ENCODE measurements at places on chromosomes 13 and 19.

- no peak for DNase-seq
Measured at GRCh38 chr13:32910530-32910929, 105.7 kb upstream of the KL start.

DNA sequence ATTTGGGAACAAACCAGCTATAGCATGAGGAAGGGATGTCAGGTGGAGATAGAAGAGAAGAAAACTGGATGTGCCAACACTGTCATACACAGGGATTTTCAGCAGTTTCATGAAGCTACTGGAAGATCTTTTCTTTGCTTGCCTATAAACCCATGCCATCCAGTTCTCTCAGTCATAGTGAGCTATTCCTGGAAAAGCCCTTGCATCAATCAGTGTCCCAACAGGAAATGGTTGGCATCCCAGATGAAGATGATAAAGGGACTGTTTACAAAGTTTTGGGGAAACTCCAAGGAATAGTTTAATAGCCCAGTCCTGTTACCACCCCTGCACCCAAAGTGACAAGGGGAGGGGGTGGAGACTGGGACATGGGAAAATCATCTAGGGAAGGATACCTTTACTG lies 58.5 kb upstream of the ARGLU1 start:
- no peak for DNase-seq

GRCh38 chr19:1354970-1355567 lies 28.6 kb upstream of the NDUFS7 start:
- no peak for DNase-seq

GRCh38 chr13:77737583-77738200 lies 40.2 kb downstream of the SLAIN1 start:
- no peak for DNase-seq

GRCh38 chr19:4120559-4121272 lies 3.2 kb downstream of the MAP2K2 start:
- DNase-seq, result no peak

- DNase-seq, result no peak
Measured at GRCh38 chr19:32870981-32871451, 1.4 kb upstream of the SLC7A9 start.

- peak; percentile 84 for DNase-seq
Measured at GRCh38 chr19:46265217-46265828, 31.5 kb upstream of the HIF3A start.

- no peak for DNase-seq
Measured at GRCh38 chr13:75872980-75873379, 236.8 kb downstream of the LMO7 start.

DNA sequence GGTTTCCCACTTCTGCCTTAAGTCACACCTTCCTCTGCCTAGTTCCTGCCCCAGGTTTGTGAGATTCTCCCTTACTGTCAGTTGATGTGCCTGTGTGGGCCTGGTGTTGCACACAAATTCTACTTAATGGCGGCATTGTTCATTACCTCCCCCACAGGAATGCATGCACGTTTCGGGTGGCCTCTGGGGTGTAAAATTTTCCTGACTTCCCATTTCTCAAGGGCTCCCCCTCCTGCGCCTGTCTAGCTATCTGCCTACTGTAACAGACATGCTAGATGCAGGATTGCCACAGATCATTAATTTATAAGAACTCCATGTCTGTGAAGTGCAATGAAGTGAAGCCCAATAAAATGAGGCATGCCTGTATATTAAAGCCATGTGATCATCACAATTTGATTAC lies 1466.3 kb downstream of the PCDH9 start:
- no peak for DNase-seq

DNA sequence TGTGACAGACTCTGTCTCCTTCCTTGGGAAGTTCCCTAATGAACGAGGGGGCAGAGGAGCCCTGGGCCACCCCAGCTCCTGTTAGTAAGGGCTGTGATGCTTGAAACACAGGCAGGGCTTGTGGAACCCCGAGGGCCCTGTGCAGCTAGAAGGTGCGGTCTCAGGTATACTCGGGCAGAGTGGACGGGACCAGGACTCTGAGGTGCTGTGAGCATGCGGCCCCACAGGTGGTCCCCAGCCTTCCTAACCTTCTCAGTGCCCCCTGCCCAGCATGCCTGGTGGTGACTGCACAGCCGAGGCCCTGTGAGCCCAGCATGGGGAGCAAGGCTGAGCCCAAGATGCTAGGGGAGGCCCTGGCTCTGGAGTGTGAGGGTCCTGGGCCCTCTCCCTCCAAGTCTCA lies 4.0 kb upstream of the SIGLEC8 start:
- DNase-seq, result no peak

DNA sequence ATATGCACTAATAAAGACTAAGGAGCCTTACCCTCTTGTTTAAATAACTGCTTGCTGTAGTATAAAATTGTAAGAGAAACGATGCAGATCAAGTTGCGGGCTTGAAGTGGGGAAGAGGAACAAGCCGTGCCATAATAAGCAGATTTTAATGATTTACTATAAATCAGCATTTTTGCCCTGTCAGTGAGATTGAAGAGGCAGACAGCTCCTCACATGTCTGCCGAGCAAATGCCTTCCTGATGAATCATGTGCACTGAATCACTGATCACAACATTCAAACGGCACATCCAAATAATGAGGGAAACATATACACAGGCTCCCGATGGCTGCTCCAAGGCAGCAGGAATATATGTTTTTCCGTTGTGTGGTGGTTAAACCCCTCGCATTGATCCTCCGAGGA lies 282.9 kb downstream of the TSHZ3 start:
- DNase-seq, result no peak

GRCh38 chr13:21365574-21365973 lies 93.5 kb downstream of the ZDHHC20 start:
- DNase-seq, result no peak

DNA sequence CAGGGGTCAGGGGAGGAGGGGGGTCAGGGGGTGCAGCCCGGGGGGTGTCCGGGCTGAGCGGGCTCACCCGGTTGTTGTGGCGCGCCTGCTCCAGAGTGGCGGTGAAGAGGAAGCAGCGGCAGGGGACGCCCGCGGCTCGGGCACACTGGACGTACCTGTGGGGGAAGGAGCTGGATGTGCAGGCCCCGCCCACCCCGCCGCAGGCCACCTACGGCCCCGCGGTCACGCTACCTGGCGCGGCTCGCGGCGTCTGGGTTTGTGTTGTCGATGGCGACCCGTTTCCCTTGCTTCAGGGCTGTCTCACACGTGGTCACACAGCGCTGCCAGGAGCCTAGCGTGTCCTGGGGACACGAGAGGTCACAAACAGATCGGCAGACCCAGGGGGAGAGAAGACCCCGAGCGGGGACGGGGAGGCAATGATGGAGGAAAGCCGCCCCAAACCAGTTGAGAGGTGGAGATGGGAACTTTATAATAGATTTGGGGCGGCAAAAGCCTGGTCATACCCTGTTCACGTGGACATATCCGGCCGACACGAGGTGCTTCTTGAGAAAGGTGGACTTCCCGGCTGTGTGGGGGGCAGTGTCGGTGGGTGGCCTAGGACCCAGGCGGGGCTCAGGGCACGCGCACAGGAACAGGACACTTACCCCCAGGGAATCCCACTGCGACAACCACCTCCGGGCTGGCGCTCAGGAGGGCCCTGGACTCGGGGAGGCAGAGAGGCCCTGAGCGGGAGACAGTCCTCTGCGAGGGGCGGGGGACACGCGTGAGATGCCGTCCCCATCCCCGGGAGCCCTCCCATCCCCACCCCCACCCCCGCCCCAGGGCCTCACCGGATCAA lies 5.6 kb downstream of the PNKP start:
- DNase-seq, result no peak

- DNase-seq, result no peak
Measured at GRCh38 chr19:19059837-19060611, 3.8 kb upstream of the SLC25A42 start.

DNA sequence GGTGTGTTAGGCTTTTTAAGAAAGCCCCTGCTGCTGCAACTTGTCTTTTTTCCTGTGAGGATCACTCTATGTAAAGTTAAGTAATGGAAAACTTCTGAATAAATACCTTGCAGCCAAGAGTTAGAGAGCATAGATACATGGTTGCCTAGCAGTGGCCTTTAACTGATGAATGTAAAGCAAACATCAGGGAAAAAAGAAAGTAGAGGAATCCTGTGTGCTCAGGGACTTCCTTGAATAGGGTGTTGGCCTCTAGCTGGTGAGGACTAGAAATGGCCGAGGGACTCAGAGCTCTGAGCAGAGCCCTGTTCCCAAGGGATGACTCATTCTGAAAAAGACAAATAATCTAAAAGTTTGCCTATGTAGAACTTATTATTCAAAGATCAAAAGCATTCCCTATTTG lies 135.7 kb downstream of the MIPEP start:
- no peak for DNase-seq

- DNase-seq, result no peak
Measured at GRCh38 chr13:44758630-44759383, 182.7 kb upstream of the TSC22D1 start.

GRCh38 chr13:47679401-47679800 lies 321.7 kb downstream of the SUCLA2 start:
- DNase-seq, result no peak

- DNase-seq, result no peak
Measured at GRCh38 chr13:19581675-19582074, 20.3 kb upstream of the TPTE2 start.

DNA sequence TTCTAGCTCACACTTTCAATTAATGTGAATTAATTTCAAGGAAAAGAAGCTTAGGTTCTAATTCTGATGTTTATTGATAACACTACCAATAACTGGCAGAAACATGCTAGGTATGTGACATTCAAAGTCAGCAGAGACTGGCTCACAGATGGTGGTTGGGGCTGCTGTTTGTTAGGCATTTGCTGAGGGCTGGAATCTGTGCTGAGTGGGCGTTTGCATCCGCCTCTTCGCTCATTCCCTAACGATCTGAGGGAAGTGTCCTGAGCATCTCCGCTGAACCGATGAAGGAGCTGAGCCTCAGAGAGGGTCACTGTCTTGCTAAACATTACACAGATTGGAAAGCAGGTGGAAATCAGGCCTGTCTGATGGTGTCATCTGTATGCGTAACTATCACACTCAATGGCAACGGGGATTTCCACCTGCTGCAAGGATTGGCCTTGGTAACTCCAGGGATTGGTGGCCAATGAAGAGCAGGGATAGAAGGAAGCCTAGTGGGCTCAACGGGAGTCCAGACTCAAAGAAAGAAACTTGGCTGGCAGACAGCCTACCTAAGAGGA lies 338.9 kb downstream of the TEX29 start:
- no peak for DNase-seq

GRCh38 chr13:111511805-111512504 lies 191.5 kb downstream of the TEX29 start:
- DNase-seq, result no peak

GRCh38 chr19:7654401-7654800 lies 14.4 kb upstream of the RETN start:
- no peak for DNase-seq

GRCh38 chr19:51830274-51830673 lies 35.3 kb downstream of the FPR3 start:
- DNase-seq, result no peak

- no peak for DNase-seq
Measured at GRCh38 chr13:23848646-23849141, 40.5 kb downstream of the MIPEP start.

- no peak for DNase-seq
Measured at GRCh38 chr13:39132286-39133230, 94.3 kb downstream of the NHLRC3 start.

DNA sequence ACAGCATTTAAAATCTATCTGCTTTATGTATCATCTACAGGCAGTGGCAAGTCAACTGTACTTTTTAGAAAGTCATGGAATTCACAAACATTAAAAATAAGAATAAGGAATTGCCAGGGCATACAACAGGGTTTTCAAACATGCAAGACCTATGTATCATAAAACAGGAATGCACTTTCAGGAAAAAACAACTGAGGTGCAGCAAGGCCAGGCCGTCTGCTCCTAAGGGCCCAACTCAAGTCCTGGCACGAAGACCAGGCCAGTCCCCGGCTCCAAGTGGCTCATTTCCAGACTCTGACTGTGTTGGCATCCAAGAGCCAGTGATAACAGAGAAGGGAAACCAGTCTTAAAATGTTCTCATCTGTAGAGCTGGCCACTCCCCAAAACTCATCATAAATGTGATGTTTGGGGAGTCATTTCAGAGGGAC lies 7.1 kb downstream of the RFX2 start:
- no peak for DNase-seq

DNA sequence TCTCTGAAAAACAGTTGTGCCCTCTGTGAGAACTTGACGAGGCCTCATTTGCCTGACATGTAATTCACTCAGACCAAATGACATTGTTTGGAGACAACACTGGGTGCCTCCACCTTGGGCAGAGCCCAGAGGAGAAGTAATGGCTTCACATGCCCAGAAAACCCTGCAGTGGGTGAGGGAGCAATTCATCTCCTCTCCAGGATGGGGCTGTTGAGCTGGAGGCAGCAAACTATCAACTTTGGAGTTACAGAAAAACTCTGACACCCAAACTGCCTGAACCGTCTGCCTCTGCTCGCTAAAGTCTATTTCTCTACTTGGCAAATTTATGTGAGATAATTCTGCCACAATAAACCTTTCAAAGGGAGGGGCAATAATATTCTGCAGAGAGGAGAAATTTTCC lies 146.9 kb downstream of the DCLK1 start:
- no peak for DNase-seq

- no peak for DNase-seq
Measured at GRCh38 chr19:3537101-3537437, 1.9 kb upstream of the TEKTIP1 start.

DNA sequence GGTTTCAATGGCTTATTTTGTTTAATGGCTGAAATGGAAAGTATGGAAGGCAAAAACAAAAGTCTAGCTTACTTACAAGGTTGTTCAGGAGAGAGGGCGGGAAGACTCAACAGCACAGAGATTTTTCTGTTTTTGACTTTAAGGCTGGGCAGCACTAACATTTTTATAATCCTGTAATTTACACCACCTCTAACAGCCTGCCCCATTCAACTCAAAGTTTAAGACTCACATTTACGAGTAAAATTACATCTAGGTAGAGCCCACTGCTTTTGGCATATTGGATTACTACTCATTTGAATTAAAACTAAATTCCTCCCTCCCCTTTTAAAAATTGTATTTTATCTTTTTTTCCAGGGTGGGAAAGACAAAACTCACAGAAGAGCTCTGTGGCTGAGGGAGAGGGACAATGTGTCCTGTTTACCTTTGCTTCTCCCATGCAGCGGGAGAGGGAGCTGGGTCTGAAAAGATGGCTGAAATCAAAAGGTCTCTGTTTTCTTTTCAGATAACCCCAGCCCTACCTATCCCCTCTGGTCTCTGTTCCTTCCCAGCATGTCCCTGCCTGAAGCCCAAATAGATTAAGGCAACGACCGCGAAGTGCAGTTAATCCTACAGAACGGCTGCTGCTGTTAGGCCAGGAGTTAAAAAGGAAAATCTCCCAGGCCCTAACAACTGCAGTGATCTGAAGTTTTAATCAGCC lies 6.6 kb downstream of the EFNB2 start:
- DNase-seq, result no peak

- DNase-seq, result no peak
Measured at GRCh38 chr19:54453921-54454780, 5.2 kb downstream of the LENG8 start.
